Smooth muscle cell of the brain vasculature (primary cell): ENCODE measurements at places on chromosomes 1 and 21.

DNA sequence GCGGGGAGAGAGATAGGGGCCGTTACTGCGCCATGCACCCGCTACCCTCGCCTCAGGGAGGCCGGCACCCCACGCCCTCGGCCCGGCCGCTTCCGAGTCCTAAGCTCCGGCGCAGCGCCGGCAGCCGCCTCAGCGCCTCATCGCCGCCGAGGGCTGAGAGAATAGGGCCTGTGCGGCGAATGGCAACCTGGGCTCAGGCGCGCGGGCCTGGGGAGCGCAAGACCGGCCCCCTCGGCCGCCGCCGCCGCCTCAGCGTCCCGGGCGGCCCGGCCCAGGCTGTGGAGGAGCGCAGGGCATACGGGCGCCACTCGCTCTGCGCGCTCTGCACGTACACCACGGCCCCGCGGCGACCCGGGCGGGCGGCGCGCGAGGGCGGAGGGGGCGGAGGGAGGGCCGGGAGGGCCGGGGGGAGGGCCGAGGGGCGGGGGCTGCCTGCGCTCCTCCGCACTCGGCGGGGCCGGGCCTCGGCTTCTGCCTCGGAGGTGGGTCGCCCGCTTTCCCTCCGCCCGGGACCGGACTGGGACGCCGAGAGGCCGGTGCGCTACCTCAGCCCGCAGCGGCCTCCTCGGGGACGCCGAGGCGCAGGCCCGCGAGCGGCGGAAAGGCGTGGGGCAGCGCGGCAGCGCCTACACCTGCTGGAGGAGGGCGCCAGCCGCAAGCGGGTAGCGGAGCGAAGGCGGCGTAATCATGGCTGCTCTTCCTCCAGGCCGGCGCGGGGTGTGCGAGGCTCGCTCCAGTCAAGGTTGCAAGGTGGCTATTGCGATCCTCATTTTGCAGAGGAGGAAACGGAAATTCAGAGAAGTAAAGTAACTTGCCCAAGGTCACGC lies at the start of gene EGLN1:
Gene EGLN1 (minus strand): TSS at position 317 of the 827 bp plus-strand sequence. CDS start 399 bp downstream, outside the sequence.
- DNase-seq: peak; percentile 35

GRCh38 chr1:236862615-236863211 lies 67.6 kb downstream of the MTR start:
- DNase-seq: no peak

- DNase-seq: no peak
Measured at GRCh38 chr1:3456449-3456963, 2.0 kb downstream of the ARHGEF16 start.

- DNase-seq: no peak
Measured at GRCh38 chr1:161198194-161198896, 509 bp downstream of the ADAMTS4 start.

- no peak for DNase-seq
Measured at GRCh38 chr1:203954788-203955552, 93.6 kb downstream of the SNRPE start.

DNA sequence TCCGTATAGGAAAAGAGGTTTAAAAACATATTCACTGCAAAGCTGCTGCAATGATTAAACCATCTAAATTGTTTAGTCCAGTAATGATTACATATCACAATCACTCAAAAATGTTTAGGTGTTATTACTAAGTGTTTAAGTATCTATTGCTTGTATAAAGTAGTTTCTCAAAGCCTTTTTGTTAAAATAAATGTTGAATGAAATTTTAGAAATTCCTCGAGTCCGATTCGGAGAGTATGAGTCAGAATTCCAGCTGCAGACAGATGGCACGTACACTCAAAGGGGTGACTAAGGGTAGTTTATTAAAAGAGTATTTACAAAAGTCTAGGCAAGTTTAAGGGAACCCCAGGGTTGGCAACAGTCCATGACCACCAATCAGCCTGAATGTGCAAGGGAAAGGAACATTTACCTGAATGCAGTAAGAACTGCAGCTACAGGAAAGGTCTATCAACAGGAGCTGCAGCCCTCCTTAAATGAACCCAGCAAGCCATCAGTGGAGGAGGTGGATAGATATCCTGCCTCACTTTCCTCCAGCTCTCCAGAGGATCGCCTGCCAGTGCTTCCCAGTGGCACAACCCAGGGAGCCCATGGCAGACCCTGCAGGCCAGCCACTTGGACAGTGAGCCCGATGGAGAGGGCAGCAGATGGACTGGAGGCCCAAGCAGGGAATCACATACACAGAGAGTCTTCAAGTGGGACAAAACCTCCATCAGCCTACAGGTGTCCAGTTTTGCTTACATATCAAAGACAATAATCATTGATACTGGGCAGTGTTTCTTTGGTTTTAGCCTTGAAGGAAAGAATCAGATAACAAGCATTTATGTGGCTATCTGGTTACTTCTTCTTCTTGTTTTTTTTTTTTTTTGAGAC lies 92.1 kb upstream of the SLC44A3 start:
- peak; percentile 53 for DNase-seq

GRCh38 chr1:84347271-84347931 lies 45.9 kb downstream of the SAMD13 start:
- DNase-seq: no peak
